ENCODE measurements at places on chromosomes 3 and 15. TPM values are rescaled to one million over a fixed set of nuclear protein-coding genes. Genes with fewer than 3 reads are reported as not detected.

GRCh38 chr3:150005243-150006112 is 34.8 kb upstream of the PFN2 start:
- peak; percentile 45 for DNase-seq

GRCh38 chr3:65685621-65686235 is 353.0 kb downstream of the MAGI1 start:
- peak; percentile 41 for DNase-seq

DNA sequence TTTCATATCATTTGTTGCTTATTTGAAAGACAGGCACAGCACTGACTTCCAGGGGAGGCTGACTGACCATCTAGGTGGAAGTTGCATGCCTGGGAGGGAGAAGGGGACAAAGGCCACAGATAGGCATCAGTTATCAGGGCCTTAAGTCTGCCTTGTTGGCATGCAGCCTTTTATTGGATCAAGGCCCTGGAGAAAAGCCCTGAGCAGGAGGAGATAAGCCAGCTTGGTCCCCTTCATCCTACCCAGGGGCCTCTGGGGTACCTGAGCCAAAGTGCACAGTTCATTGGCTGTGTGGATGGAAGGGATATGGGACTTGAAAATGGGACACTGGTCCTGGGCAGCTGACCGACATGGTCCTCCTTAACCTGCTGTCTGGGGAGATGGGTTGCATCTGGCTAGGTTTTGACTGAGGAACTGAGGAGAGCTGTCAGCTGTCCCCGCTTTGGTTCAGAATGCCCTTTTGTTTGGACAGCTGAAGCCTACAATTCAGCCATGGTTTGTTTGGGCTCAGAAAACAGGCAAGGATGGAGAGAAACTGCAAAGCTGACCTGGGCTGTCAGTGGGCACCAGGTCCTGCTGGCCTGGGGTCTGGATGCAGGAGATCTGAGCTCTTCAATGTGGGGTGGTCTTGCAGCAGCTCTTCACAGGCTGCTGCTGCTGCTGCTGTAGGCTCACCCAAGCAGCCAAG is 60.0 kb downstream of the FLNB start:
- DNase-seq, result no peak

- DNase-seq, result no peak
These were observed 108.1 kb downstream of the PEAK1 start for GRCh38 chr15:77311618-77312398.

DNA sequence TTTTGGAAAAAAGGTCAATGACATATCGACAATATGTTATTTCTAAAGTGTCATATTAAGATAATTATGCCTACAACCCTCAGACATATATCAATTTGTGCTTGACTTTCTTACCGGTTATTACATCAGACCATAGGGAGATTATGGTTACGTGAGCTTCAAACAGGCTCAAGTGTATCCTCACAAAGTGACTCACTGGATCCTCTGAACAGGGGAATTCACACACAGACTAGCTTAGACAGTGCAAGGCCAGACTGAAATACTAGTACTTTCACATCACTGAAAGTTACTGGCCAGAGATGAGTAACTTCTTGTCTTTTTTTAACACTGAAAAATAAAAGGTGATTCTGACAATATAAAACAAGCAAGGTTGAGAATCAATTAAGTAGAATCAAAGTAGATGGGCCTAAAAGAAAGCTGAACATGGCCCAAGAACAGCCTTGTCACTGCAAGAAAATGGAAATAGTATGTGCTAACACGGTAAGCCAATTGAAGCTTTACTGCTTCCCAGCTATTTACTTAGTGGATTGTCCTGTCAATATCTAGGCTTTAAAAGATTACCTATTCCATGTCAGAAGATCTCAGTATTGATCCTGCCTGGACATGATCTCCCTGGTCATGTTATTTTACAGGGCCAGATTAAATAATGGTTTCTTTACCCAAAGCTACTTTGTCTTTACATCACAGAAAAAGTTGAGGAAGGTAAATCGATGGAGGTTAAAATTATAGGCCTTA is 848.6 kb downstream of the ROBO1 start:
- DNase-seq, result peak; percentile 86

- peak; percentile 38 for DNase-seq
These were observed 32.0 kb downstream of the ZBTB38 start for GRCh38 chr3:141400073-141400971.

DNA sequence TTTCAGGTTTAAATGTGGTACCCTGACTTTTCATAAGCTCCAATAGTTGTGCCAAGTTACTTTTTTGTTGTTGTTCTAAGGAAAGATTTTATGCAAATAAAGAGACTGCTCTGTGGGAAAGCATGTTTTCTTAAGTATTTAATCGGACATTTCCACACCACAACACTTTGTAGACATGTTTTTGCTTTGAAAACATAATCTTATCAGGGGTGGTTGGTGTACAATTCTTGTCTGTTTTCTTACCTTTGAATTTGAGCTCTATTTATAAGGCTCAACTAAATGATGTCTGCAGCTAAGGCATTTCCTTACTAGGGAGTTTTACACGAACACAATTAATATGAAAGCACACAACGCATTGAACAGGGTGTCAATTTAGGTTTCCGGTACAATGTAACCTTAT is 81.5 kb upstream of the CDIN1 start:
- no peak for DNase-seq

CNTN3 gene
- total RNA-seq, result 0.74 TPM

FURIN gene
- total RNA-seq, result 45.0 TPM
